ENCODE measurements at places on chromosomes 5 and 9.

DNA sequence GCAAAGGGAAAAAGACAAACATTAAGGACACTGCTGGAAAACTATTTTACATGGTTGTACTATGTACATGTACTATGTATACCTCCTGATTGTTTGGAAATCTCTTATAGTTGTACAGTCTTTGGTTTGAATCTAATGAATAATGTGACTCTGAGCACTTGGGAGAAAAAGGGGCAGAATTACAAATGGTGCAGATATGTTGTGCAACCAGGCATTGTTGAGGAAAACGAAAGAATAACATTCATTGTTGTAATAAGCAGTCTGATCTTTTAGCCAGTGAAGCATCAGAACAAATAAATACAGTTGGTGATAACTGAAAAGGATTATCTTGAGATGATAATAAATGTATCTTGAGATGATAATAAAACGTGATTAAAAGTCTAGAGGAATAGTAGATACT, 87.2 kb downstream of the CSNK1G3 start:
- no peak for DNase-seq

DNA sequence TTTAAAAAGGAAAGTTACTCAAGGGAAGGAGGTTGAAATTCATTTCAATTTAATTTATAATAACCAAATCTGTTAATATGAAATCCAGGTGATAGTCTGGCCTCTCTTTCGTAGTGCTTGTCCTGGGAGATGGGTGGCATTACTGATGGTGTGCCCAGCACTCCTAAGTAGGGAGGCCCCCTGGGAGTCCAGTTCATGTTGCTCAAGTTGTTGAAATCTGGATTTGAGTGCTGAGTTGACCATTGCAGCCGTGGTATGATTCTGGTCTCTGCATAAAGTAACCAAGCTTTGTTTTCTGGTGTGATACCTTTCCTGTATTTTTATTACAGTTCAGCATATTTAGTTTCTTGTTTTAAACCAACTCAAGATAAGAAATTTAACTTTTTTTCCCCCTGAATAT, 287.8 kb downstream of the FANCC start:
- DNase-seq, result no peak

- no peak for DNase-seq
These were observed 115.0 kb downstream of the PIK3R1 start for GRCh38 chr5:68330574-68330973.

- DNase-seq, result no peak
These were observed 32.5 kb downstream of the SH3TC2 start for GRCh38 chr5:149030392-149030791.

DNA sequence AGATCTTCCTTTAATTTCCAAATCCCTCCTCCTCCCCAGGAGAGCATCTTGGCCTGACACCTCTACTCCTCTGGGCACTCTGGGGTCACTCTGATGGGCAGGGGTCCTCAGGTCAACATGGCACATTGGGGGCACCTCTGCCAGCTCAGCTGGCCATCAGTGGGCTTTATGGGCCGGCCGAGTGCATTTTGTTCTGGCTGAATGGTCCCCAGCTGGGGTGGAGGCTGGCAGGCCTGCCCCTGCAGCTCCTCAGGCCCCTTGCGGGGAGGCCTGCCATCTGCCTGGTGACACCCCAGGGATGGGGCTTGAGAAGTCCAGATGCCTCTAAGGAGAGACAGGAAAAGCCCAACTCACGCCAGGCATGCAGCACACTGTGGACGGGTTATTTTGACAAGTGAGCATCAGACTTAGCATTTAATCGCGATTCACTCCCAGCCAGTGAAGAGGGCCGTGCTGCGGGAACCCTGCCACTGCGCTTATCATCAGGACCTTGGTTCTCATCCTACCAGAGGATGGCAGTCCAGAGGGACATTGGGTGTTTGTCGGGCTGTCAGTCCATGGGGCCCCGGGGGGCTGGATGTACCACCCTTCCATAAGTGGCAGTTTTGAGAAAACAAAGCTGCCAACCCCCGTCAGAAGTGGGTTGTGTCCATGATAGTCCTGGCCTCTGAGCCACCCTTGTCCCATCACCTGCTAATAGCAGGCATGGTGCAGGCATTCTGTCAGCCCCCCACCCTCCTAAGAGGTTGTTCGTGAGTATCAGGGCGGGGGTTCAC, 21.7 kb downstream of the PHF2 start:
- no peak for DNase-seq

- no peak for DNase-seq
These were observed 65.9 kb upstream of the NEK6 start for GRCh38 chr9:124191691-124192395.

DNA sequence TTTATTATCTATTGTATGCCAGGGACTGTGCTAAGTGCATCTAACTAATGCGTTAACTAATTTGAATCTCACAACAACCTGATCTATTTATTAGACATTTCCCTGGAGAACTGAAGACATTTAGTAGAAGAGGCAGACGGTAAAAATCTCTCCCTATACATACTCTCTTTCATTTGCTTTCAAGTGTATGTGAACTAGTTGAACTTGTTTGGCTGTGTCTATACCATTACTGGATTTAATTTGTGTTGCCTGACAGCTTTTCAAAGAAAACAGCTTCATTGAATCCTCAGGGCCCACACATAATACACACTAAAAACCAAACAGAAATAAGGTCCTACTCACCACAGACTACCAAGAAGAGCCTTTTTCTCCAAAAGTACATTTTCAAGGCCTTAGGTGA, 133.6 kb upstream of the NR3C1 start:
- DNase-seq, result no peak

- no peak for DNase-seq
These were observed 21.1 kb upstream of the FER start for GRCh38 chr5:108726446-108727235.

DNA sequence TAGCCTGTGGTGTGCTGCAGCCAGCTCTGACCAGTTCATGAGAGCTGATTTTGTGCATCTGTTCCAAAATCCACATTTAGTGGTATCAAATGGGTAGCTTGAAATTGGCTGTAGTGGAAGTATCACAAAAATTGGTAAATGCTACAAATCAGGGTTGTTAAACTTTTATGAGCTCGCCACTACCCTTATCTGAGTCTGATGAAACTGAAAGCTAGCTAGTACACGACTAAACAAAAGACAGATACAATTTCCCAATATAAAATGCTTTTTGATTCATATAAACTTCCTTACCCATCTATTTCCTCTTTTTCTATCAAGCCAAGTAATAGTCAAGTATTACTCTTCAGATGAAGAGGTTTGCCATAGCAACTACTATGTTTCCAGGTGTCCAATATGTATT, 392.0 kb downstream of the TMEM161B start:
- no peak for DNase-seq

DNA sequence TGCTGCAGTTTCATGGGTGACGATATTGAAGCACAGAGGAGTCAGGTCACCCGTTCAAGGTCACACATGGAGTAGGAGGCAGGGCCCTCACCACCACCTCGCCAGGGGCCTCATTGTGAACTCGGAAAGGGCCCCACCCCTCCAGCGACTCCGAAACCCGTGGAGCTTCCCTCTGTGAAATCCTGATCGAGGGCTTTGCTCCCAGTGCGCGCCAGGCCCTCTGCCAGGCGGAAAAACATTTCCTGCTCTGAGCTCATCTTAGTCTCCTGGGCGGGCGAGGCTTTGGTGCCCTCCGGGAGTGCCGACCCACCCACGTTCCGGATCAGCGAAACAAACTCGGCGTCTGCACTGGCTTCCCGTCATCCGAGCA, 75.0 kb upstream of the FCN1 start:
- DNase-seq, result no peak

- DNase-seq, result no peak
These were observed 213.3 kb downstream of the CDK5RAP2 start for GRCh38 chr9:120366644-120367019.

DNA sequence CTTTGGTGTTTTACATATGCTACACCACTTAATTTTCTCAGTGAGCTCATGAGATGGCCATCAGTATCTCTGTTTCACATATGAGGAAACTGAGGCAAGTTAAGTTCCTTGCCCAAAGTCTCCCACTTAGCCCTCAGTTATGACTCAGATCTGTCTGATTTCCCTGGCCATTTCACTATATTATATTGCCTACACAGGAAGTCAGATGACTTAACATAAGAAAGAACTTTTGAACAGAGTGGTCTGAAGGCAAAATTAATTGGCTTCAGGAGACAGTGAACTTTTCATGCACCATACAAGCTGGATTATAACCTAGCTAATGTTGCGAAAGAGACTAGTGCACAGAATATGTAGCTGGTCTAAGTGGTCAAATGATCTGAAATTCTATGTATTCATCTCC, 221.6 kb downstream of the NFIB start:
- no peak for DNase-seq

GRCh38 chr9:33165263-33166151, 1.6 kb downstream of the B4GALT1 start:
- DNase-seq, result no peak

DNA sequence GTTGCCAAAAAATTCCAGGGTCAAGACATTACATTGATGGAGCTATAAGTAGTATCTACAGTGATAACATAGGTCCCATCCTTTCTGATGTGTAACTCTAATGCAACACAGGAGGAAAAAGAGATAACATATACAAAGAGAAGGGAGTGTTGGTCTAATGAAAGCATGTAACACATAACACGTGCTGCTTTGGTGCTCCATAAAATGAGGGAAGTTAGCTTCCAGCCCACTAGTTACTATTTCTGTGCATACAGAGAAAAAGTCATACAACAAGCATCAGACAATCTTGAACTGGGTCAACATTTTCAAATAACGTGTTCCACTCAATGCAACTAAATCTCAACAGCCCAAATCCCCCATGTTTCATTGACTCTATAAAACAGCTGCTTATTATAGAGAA, 11.7 kb downstream of the MLLT3 start:
- no peak for DNase-seq

- no peak for DNase-seq
These were observed 1044.0 kb upstream of the CDH6 start for GRCh38 chr5:30149526-30149925.

DNA sequence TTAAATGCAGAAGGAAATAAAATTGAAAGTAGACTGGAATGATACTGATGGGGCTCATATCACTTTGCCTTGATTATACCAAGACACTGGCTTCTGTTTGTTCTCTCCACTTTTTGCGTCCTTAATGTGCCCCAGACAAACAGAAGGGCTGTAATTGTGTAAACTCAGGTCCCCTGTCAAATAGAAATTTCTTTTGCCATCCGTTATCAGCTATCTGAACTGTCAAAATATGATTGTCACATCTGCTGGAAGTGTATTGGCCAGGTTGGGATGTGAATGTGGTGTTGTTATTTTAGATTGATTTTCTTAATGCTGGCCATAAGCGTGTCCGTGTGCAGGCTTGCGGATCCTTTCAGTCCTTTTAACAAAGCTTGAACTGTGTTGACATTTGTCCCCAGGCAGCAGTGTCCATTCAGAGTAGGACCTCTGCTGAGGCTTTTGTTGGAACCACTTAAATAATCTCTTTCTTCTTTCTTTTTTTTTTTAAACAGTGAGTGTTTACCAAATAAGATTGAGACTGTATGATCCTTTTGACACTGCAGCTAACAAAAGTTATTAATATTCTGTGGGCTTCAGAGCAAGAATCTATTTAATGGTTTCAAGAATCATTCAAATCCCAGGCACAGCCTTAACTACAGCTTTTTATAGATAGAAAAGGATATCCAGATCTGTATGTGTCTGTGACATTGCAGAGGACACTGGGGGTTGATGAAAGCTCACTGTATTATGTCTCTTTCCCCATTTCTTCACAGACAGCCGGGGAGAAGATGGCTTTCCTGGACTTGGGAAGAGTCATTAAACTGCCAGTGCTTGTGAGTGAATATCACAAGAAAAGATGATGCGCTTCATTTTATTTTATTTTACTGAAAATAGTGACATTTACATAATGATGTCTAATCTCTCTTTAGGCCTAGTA, 171.7 kb downstream of the ZNF608 start:
- no peak for DNase-seq

- DNase-seq, result no peak
These were observed 38.1 kb upstream of the IL17B start for GRCh38 chr5:149416987-149417710.

- no peak for DNase-seq
These were observed 53.9 kb downstream of the ADAM19 start for GRCh38 chr5:157521704-157522029.

DNA sequence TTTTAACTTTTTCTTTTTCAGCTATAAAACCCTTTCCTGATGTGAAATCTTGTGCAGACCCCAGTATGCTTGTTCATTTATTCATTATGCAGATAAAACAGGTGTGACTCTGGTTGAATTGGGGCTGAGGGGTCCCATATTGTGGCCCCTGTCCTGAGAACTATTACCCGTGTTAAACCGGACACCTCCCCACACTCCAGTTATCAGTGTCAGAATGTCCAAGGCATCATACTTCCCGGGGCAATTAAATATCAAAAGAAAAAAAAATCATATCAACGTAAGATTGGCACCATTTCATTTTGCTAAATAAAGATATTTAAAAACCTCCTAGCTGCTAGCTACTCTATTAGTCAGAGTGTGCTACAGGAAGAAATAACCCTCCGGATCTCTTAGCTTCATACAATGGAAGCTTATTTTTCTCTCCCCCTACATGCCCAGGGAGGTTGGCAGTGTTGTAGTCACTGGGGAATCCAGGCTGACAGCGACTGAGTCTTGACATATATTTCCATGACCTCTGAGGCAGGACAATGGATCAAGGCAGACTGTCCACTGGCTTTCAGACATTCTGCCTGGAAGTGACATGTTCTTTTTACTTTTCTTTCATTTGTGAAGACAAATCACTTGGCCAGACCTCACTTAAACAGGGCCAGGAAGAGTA, 170.0 kb downstream of the SEC61B start:
- no peak for DNase-seq

DNA sequence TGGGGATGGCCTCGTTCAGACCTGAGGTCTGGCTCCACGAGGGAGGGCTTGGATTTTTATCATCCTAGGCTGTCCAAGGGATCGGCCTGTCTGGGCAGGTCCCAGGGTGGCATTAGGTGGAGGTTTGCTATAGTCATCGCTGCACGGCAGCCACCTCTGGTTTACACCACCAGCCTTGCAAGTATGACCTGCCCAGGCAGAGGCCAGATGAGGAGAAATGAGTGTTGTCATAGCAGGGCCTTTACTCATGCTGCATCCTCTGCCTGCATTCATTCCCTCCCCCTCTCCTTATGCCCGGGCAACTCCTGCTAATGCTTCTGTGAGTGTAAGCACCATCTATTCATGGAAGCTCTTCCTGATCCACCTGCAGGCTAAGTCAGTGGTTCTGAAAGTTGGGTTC, 15.3 kb upstream of the NDST1 start:
- no peak for DNase-seq

GRCh38 chr5:137188566-137188965, 310.6 kb downstream of the SPOCK1 start:
- DNase-seq, result no peak

DNA sequence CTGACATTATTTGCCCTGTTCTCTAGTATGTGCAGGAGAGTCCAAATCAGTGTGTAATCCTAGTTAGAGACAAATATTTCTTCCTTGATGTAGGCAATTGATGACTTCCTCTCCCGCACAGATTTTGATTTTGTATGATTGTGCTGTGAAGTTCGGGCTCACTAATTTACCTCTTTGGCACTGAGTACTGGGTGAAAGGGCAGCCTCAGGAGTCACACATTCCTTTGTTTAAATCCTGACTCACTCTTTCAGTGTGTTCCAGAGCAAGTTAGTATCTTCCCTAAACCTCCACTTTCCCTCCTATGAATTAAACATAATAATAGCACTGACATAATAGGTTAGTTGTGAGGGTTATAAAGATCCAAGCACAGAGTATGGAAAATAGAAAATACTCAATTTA, 269.7 kb downstream of the ISL1 start:
- no peak for DNase-seq

All from CMK (cell line).